Activated naive CD4-positive, alpha-beta T cell treated with anti-CD3 and anti-CD28 coated beads for 36 hours (primary cell): ENCODE measurements at places on chromosomes 2 and 18. TPM values are rescaled to one million over a fixed set of nuclear protein-coding genes. Genes with fewer than 3 reads are reported as not detected.

Gene LMAN2L
- 4.0 TPM for total RNA-seq

Gene TGFA
- 0.33 TPM for total RNA-seq

Gene SCTR
- total RNA-seq = not detected

Gene UNC80
- total RNA-seq = not detected

Gene ANKRD39
- 25.0 TPM for total RNA-seq

Gene CFAP221
- total RNA-seq = not detected

- no peaks in the 10 kb centered on the region for H3K36me3 ChIP-seq
- no peak overlapping the region for H3K4me3 ChIP-seq
- no peaks in the 10 kb centered on the region for H3K27me3 ChIP-seq
- no peak for DNase-seq
- H3K4me1 ChIP-seq = no peaks in the 10 kb centered on the region
Measured at GRCh38 chr2:23513872-23514793, 129.2 kb downstream of the KLHL29 start.

DNA sequence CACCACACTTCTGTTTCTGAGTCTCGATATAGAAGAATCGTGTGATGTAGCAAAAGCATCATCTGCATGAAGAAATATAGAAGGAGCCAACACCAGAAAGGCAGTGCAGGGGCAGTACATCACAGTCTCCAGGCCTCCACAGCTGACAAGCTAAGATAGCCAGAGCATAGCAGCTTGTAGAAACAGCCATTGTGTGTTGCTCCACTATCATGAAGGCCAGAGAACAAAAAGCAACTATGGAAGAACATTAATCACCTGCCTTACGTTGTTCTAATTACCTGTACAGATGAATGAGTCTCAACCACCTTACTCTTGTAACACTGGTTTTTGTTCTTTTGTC lies 129.0 kb downstream of the RND3 start:
- no peak overlapping the region for H3K4me3 ChIP-seq
- DNase-seq = no peak
- no peaks in the 10 kb centered on the region for H3K36me3 ChIP-seq
- no peak overlapping the region for H3K27ac ChIP-seq

DNA sequence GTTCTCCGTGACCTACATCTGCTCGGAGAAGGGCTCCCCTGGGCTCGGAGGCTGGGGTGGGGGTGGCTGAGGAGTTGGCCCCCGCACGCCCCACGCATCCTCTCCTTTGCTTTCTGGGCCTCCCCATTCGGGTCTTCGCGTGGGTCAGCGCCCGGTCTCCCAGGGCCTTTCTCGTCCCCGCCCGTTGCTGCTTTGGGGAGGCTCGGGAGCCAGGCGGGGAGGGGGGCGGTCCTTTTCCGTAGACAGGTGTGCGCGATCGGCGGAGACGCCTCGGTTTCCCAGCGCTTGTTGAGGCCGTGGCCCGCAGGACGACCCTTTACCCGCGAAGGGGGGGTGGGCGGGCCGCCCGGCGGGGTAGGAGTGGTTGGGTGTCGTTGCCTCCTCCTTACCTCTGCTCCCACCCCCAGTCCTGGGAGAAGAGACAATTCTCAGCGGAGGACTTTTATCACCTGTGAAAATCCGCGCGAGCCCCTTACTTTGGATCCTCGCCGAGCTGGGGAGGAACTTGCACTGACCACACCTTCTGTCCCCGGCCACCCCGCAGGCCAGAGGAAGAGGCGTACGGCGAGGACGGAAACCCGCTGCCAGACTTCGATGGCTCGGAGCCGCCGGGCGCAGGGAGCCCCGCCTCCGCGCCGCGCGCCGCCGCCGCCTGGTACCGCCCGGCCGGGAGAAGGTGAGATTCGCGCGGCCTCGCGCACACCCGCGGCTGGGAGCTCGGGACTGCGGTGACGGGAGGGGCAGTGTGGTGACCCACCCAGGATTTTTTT lies 2.6 kb downstream of the ADCYAP1 start:
- peak overlapping the region; percentile 54 for H3K4me3 ChIP-seq
- DNase-seq = peak; percentile 10
- H3K36me3 ChIP-seq = no peaks in the 10 kb centered on the region
- peaks cover 72% of the 10 kb centered on the region for H3K27me3 ChIP-seq

- H3K27ac ChIP-seq = peak overlapping the region; percentile 68
- H3K27me3 ChIP-seq = no peaks in the 10 kb centered on the region
- peak overlapping the region; percentile 50 for H3K4me3 ChIP-seq
- peak; percentile 57 for DNase-seq
- H3K4me1 ChIP-seq = peaks cover 70% of the 10 kb centered on the region
Measured at GRCh38 chr18:51191128-51191717, 6.3 kb downstream of the MEX3C start.

- no peak overlapping the region for H3K27ac ChIP-seq
- no peak for DNase-seq
- H3K4me1 ChIP-seq = no peaks in the 10 kb centered on the region
- no peak overlapping the region for H3K4me3 ChIP-seq
- no peaks in the 10 kb centered on the region for H3K36me3 ChIP-seq
- peaks cover 2% of the 10 kb centered on the region for H3K27me3 ChIP-seq
Measured at GRCh38 chr18:47501946-47502345, 250.5 kb upstream of the SKOR2 start.

DNA sequence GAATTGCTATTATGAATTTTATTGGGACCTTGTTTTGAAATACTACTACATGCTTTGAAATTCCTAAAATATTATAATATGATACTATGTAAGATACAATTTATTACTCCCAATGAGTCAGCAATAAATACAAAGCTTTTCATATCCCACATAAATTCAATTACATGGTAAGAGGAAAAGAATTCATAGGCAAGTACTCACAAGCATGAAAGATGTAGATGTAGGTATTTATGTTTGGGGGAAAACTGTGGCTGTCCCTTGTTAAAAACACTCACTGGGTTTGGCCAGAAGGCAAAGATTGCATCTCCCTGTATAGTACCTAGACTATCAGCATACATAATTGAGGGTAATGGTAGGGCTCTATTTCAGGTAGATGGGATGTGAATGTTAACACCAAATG lies 90.4 kb downstream of the MBD2 start:
- no peak overlapping the region for H3K4me3 ChIP-seq
- no peak overlapping the region for H3K27ac ChIP-seq

DNA sequence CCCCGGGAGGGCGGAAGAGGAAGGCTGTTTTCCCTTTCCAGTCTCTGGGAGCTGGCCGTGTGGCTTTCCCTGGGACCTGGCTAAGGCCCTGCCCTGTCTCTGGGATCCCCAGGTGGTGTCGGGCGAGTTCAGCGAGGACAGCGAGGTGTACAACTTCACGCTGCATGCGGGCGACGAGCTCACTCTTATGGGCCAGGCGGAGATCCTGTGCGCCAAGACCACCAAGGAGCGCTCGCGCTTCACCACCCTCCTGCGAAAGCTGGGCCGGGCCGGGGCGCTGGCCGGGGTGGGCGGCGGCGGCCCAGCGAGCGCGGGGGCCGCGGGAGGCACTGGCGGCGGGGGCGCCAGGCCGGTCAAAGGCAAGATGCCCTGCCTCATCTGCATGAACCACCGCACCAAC lies 11.2 kb downstream of the GAREM2 start:
- H3K27ac ChIP-seq = no peak overlapping the region
- H3K4me3 ChIP-seq = peak overlapping the region; percentile 59
- H3K36me3 ChIP-seq = no peaks in the 10 kb centered on the region
- peaks cover 16% of the 10 kb centered on the region for H3K27me3 ChIP-seq

DNA sequence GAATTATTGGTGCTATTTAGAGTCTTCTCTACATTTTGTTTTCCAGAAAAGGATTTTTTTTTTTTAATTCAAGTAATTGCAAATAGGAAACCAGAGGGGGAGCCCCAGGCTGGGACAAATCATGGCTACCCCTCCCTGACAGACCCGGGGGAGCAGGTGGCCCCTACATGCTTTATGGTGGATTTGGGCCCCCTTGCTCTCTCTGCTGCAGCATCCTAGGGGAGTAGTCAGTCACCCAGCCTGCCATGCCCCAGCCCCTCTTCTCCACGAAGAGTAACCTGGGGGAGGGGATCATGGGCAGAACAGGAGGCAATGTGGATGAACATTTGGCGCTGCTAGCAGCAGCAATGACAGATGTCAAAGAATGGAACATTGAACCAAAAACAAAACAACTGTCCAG lies 4.6 kb downstream of the C2orf81 start:
- H3K36me3 ChIP-seq = no peaks in the 10 kb centered on the region
- H3K27me3 ChIP-seq = no peaks in the 10 kb centered on the region
- no peak overlapping the region for H3K4me3 ChIP-seq
- no peak overlapping the region for H3K27ac ChIP-seq

GRCh38 chr18:32674491-32674890 lies 98.3 kb downstream of the KLHL14 start:
- H3K4me1 ChIP-seq = no peaks in the 10 kb centered on the region
- H3K27ac ChIP-seq = no peak overlapping the region
- H3K27me3 ChIP-seq = peaks cover 2% of the 10 kb centered on the region

DNA sequence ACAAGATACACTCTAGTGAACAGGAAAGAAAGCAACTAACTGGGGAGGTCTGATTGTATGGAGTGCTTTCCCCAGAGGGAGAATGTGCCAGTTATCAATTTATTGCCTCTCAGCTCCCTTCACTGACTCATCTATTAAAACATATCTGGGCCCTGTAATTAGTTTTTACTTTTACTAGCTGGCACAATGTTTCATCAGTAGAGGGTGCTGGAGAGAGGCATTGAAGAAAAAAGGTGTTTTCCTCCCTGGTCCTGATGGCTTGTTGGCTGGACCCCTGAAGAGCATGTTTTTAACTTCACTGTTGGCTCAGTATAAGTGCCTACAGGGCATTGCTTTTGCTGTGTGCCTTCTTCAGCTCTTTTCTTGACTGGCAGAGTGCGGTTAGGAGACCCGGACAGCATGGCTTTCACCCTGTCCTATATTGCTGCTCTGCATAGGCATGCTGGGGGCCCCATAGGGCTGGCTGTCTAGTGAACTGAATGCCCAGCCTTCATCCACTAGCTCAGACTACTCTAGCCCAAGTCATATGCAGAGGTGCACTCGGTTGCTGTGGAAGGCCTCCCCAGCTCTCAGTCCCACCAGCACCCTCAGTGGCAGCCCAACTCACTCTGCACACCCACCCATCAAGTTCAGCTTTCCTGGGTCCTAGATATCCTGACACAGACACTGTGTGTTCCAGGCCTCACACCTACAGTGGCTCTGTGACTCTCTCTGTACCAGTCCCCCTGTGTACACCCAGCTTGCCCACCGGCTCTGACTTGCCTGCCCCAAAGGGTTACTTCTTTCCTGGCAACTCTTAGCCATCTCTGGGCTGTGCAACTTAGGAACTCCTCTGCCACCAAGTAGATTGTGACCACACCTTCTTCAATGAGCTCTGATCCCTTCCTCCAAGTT lies 62.3 kb upstream of the ACYP2 start:
- no peaks in the 10 kb centered on the region for H3K27me3 ChIP-seq
- peaks cover 13% of the 10 kb centered on the region for H3K36me3 ChIP-seq
- H3K4me1 ChIP-seq = peaks cover 27% of the 10 kb centered on the region
- no peak overlapping the region for H3K4me3 ChIP-seq
- H3K27ac ChIP-seq = peak overlapping the region; percentile 28

DNA sequence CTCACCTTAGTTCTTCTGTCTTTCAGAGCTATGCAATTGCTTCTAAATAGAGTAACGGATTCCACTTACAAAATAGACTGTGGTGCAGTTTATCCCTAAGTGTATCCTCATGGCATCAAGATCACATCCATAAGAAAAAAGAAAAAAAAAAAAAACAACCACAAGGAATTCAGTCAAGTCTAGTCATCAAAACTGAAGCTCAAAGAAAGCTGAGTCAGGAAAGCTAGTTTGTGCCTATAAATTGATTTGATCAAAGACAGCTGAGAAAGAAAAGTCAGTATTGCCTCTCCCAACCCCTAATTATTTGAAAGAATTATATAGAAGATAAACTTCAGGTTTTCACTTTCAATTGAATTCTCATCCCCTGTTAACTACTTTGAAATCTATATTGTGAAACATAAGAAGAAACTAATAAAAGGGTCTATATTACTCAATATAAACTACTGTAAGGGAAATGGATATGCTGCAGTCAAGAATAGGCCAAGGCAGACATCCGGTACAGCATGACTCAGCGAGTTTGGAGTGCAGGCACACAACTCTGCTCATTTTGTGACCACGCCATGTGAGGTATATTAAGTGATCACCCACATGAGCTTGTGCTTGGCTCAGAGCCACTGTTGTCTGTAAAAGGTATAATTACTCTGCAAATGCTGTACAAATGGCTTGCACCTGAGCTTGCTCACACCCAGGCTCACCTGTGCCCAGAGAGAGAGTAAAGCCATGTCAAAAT lies 568.1 kb upstream of the CRIM1 start:
- no peaks in the 10 kb centered on the region for H3K36me3 ChIP-seq
- no peak overlapping the region for H3K27ac ChIP-seq
- no peak for DNase-seq
- H3K4me3 ChIP-seq = no peak overlapping the region
- H3K27me3 ChIP-seq = no peaks in the 10 kb centered on the region
- H3K4me1 ChIP-seq = no peaks in the 10 kb centered on the region

GRCh38 chr2:46985512-46985911 lies 69.9 kb upstream of the MCFD2 start:
- peak; percentile 43 for DNase-seq
- peak overlapping the region; percentile 92 for H3K27ac ChIP-seq
- H3K4me1 ChIP-seq = peaks cover 63% of the 10 kb centered on the region
- H3K4me3 ChIP-seq = peak overlapping the region; percentile 8

DNA sequence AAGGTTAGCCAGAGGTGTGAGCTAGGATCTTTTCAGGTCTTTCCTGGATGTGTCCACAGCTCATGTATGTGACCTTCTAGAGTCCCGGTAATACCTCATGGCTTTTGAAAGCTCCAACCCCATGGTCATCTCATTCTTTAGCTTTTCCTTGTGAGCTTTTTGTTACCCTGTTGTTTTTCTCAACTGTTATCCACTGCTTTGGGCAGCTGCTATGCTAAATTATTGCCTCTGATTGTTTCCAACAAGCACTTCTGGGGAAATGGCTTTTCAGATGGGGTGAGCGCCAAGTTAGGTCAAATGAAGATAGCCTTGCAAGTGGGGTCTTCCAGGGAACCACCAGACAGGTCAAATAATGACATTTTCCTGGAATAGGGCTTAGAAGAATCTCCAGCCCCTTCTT lies 27.9 kb downstream of the ME2 start:
- H3K4me1 ChIP-seq = peaks cover 9% of the 10 kb centered on the region
- H3K36me3 ChIP-seq = peaks cover 67% of the 10 kb centered on the region
- H3K4me3 ChIP-seq = no peak overlapping the region
- H3K27me3 ChIP-seq = no peaks in the 10 kb centered on the region

DNA sequence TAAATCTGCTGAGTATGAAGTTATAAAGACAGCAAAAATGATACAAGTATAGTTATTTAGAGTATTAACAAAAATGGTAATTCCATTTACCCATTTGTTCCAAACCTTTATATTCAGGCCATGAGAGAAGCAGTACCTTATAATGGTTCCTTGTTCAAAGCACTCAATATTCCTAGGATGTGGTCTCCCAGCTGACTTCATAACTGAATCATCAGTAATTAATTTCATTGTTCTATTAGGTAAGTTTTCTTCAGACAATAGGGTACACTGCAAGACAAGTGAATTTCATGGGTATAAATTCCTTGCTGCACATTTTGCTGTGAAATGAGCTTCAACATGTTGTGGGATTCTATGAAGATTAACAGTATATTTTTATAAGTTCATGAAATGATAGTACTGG lies 550.8 kb upstream of the ZEB2 start:
- DNase-seq = no peak
- no peaks in the 10 kb centered on the region for H3K4me1 ChIP-seq
- H3K4me3 ChIP-seq = no peak overlapping the region
- no peak overlapping the region for H3K27ac ChIP-seq
